ENCODE measurements at places on chromosomes 3 and 15.
A peak's percentile ranks its signal among the peaks of the same experiment; 100 is the strongest.

DNA sequence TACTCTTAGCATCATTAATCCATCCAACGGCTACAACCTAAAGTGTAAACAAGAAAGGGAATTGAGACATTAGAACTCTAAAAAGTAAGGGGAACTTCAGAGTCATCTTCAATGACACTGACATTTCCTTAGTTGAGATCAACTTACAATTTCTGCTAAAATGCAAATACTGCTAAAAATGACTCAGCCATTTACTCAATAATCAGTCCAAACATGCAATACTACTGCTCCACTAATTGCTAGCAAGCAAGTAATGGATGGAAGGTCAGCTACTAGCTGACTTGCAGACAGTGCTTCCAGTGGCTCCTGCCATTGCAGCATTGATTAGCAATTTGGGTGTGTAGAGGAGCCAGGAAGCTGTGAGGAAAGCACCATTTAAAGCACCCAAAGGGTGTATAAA lies 28.4 kb downstream of the CD200R1L start:
- no peak for DNase-seq

DNA sequence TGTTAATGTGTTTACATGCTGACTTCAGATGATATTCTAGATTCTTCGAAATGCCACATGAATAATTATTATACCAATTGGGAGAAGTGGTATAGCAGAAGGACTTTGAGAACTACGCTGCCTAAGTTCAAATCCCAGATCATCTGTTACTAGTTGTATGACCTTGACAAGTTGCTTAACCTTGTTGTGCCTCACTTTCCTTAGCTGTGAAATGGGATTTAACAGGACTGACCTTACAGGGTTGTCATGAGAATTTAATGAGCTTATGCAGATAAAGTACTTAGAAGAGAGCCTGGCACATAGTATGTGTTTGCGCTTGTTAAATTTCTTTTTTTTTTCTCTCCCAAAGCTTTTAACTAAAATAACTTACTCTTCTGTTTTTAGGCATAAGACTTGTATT lies 24.4 kb downstream of the WDR76 start:
- no peak for DNase-seq

DNA sequence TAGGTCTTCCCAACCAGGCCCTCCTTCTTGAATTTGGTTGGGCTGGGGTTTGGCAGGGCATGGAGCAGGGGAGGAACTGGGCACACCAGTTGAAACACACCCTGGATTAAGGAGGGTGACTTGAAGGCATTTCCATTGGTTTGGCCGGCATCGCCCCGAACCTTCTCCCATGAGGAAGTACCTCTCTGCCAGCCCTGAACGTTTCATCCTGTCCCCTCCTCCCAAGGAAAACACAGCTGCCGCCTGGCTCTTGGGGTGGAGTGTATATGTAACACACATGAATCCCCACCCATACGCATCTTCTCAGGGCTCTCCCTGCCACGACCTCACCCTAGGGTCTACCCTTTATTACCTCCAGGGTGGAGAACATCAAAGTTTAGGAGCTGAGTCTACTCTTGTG lies 14.6 kb downstream of the UBAP1L start:
- no peak for DNase-seq

- DNase-seq = no peak
Measured at GRCh38 chr3:69433969-69434325, 48.1 kb upstream of the FRMD4B start.

GRCh38 chr3:52059781-52060180 lies 3.4 kb upstream of the DUSP7 start:
- DNase-seq = no peak

DNA sequence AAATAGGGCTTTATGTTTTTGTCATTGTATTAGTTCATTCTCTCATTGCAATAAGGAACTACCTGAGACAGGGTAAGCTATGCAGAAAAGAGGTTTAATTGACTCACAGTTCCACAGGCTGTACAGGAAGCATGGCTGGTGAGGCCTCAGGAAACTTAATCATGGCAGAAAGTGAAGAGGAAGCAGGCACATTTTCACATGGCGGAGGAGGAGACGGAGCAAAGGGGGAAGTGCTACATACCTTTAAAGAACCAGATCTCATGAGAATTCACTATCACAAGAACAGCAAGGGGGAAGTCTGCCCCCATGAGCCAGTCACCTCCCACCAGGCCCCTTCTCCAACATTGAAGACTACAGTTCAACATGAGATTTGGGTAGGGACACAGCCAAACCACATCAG lies 25.6 kb downstream of the CEP63 start:
- DNase-seq = no peak

GRCh38 chr3:195209847-195210265 lies 61.1 kb downstream of the XXYLT1 start:
- no peak for DNase-seq

DNA sequence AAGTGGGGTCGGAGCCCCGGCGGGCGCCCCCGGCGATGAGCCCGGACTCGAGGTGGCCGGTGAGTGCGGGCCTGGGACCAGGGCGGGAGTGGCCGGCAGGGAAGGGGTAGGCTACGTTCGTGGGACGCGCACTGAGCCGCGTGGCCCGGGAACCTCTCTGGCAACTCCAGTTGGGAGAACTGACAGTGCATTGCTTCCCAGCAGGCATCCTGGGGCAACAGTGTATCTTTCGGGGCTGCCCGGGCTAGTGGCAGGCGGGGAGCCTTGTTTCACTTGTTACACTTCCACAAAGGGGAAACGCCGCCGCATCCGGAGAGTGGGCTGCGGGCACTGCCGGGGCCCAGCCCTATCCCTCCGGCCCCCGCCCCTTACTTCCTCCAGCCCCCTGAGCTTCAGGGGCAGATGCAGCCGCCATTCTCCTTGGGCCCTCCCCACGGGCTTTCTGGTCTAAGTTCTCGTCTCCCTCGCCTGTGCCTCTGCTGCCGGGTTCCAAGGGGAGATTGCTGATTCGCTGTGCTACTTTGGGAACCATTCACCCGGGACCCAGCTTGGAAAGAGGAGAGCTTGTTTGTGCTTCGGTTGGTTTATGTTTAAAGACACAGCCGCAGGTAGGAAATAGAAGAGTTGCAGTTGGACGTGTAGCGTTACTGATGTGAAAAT lies 675 bp downstream of the BRPF1 start:
- peak; percentile 22 for DNase-seq

DNA sequence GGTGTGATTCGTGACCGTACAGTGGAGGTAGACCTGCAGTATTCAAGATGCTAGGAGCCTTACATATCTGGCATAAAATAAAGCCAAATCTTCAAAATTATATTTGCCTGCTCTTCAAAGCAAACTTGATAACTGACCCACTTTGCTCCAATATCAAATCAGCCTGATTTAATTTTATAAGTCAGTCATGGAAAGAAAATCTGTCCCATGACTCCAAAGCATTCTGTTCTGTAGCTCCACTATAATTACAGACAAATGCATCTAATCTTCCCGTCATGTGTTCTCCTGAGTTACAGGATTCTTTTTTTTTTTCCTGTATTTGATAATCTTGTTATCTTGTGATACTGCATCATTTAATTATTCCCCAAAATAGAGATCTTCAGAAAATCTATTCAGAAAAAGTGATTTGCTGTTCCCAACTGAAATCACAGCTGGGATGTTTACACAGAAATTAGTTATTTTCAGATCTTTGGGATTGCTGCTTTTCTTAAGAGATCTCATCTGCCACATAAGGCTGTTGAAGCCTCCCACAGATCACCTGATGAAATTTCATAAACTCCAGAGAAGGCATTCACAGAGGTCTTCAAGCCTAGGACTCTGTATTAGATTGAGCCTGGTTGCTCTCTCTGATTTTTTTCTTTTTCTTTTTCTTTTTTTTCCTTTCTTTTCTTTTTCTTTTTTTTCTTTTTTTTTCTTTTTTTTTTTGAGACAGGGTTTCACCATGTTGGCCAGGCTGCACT lies 27.2 kb downstream of the TIMP4 start:
- no peak for DNase-seq

DNA sequence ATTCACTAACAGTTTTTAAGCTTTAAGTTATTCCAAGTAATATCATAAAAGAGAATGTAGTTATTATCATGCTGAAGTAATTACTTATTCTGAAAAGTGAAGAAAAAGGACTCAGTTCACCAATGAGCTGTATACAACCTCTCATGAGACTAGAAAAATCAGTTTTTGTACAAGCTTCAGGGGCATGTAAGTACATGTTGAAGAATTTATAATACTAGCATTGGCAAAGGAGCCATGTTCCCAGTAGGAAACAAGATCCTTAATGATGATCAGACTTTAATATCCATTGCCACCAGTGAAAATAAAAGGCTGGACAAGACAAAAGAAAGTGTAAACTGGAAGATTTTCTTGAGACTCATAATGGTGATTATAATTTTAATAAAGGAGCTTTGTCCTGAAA lies 532.8 kb downstream of the PLOD2 start:
- DNase-seq = no peak

GRCh38 chr3:58288011-58288728 lies 17.9 kb upstream of the RPP14 start:
- no peak for DNase-seq

DNA sequence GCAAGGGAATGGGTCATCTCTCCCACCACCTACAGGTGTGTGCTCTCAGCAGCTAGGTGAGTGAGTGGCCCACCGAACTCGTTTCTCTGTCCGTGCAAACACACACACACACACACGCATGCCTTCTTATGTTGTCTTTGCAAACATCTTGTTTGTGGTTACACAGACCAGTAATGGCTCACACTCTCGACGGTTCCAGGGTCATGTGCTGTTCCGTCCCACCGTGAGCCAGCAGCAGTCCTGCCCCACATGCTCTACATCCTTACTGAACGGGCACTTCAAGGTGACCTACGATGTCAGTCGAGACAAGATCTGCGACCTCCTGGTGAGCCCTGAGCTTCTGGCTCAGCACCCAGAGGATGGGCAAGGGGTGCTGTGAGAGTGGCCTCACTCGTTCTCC lies 4.3 kb downstream of the ITIH1 start:
- no peak for DNase-seq

GRCh38 chr3:180913581-180914404 lies 1.3 kb downstream of the FXR1 start:
- DNase-seq = no peak

DNA sequence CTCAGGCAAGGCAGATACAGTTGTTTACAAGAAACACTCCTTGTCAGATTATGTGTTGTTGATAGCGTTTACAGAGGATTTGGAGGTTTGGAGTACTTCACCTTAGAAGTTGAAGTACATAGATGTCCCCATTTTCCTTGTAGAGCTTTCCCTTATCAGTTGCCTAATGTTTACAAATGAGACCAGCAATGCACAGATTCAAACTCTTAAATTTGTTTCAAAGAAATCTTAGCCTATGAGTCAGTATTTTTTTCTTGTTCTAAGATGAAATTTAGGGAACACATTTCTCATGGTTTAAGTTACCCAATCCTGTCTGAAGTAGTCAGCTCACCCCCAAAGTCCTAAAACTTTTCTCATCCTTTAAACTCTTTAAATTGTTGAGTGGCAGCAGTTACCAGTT lies 6.3 kb upstream of the EIF5A2 start:
- DNase-seq = no peak

DNA sequence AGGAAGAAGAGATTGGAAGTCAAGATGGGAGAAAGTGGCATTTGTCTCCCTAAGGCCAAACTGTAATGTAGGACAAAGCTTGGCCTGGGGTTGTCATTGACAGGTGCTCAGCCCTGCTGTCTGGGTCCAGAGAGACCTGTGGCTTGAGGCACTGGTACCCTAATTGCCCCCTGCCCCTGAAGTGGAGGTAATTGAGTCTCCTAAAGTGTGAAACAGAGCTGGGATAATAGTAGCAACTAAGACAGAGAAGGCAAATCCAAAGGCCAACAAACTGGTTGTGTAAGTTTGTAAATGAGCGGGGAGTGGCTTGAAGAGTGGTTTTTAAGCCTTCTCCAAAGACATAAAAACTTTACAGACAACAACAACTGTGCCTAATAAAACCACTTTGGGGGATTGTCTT lies 264.2 kb upstream of the ROPN1 start:
- no peak for DNase-seq

DNA sequence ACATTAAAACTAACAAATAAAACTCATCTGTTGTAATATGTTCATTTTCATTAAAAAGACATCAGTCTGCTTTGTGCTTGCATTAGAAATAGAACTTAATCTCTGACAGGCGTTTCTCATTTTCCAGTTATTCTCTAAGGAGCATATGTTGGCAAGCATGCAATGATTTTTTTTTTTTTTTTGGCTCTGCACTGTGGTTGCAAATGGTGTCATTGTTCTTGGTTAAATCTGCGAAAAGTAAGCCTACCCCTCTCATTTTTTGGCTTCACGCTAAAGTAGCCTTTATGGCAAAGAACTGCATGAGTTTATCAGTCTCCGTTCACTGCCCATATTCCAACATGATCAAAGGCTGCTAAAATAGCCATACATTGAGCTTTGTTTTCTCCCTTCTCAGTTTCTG lies 403.2 kb downstream of the MECOM start:
- no peak for DNase-seq

- DNase-seq = no peak
Measured at GRCh38 chr3:160852856-160853255, 96.8 kb downstream of the PPM1L start.

- DNase-seq = no peak
Measured at GRCh38 chr15:34613301-34613700, 29.9 kb upstream of the GOLGA8B start.

GRCh38 chr3:34005886-34006285 lies 207.5 kb downstream of the PDCD6IP start:
- no peak for DNase-seq

DNA sequence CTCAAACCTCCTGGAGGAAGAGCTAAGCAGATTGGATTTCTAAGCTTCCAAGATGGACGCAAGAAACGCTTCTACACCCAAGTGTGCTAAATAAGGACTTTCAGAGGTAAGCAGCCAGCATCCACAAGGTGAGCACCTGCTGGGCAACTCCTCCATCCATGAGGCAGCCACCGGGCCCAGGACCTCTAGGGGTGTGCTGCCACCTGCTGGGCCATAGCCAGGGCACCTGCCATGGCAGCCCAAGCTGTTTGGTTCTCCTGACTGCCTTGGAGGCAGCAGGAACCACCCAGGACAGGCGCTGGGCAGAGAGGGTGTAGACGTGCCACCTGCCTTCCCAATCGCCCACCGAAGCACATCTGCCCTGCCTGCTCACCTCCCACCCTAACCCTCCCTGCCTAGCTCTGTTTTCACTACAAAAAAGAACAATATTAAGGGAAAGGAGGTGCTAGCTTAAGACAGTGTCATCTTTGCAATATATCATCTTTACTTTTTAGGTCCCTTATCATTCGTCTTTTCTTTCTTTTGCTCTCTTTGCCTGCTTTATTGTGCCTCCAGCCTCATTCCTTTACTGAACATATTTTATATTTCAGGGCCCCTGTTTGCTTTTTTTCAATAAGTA lies 12.9 kb downstream of the C15orf62 start:
- peak; percentile 68 for DNase-seq

All from stimulated activated CD4-positive, alpha-beta T cell treated with anti-CD3 and anti-CD28 coated beads, Interleukin-4, amount 100 ng/mL, for 48 hours (primary cell).